ENCODE measurements at places on chromosomes 1 and 21. TPM values are rescaled to one million over a fixed set of nuclear protein-coding genes. Genes with fewer than 3 reads are reported as not detected.

DNA sequence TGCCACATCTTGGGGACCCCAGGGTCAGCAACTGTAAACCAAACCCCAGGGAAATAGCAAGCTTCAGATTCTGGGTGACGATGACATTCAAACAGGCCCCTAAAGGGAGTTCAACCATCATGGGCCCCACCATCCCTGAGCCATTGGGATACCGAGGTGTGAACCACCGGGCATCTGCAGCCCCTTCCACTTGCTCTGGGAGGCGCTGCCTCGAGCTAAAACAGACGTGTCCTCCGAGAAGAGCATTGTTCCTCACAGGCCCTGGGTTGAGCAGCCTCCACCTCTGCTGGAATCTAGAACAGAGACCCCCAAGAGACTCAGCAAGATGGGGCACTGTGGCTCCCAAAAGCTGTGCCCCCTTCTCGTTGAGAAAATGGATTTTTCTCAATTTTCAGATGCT lies 19.0 kb upstream of the EFHD2 start:
- peaks cover 5% of the 10 kb centered on the region for H3K4me1 ChIP-seq
- no peaks in the 10 kb centered on the region for H3K27me3 ChIP-seq
- H3K27ac ChIP-seq: no peak overlapping the region
- DNase-seq: no peak

DNA sequence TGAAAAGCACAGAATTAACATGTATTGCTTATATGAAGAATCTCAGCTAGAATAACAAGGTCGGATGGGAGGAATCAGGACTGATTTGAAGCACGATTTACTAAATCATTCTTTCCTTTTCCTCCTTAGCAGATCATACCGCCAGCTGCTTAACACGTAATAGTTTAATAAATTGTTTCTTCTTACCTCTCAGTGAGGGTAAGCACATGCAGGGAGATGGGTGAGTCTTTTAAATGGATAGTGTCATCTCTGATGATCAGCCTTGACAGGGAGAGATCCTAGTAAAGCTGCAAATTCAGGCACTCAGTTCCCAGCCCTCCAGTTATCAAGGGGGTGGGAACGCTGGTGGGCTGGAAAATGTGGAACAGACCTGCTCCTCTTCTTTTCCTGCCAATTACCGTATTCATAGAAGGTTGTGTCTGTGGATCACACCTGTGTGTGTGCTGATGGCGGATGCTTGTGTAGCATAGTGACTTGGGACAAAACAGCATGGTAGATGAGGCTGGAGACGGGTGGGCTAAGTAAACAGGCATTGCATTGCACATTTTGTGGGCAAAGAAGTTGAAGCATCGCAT lies 30.7 kb downstream of the NTPCR start:
- DNase-seq: no peak
- peaks cover 12% of the 10 kb centered on the region for H3K4me1 ChIP-seq
- H3K36me3 ChIP-seq: peaks cover 9% of the 10 kb centered on the region
- no peak overlapping the region for H3K27ac ChIP-seq
- H3K27me3 ChIP-seq: no peaks in the 10 kb centered on the region
- H3K4me3 ChIP-seq: no peak overlapping the region

DNA sequence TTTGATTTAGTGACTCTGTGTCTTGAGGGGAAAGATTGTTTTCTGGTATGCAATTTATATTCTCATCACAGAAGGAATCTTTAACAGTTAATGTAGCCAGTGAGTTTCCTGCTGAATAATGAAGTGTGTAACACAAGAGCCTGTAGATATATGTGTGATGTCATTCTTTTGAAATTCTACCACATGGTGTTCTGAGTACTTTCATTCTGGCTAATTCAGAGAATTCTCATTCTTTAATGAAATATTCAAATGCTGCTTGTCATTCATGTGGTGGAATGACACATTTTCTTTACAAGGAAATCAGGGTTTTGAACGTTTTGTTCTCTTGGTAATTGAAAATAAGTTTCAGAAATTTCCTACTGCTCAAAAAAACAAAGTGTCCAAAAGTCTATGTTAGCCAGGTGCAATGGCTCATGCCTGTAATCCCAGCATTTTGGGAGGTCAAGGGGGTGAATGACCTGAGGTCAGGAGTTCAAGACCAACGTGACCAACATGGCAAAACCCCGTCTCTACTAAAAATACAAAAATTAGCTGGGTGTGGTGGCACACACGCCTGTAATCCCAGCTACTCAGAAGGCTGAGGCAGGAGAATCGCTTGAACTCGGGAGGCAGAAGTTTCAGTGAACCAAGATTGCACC lies 79.6 kb downstream of the MAP3K21 start:
- no peaks in the 10 kb centered on the region for H3K4me1 ChIP-seq
- no peaks in the 10 kb centered on the region for H3K36me3 ChIP-seq
- no peaks in the 10 kb centered on the region for H3K27me3 ChIP-seq
- no peak overlapping the region for H3K27ac ChIP-seq

- H3K4me1 ChIP-seq: peaks cover 16% of the 10 kb centered on the region
- peak overlapping the region; percentile 7 for H3K27ac ChIP-seq
- no peaks in the 10 kb centered on the region for H3K27me3 ChIP-seq
- peak; percentile 89 for DNase-seq
- no peak overlapping the region for H3K4me3 ChIP-seq
Observed at GRCh38 chr1:156090840-156091188, 8.5 kb upstream of the MEX3A start.

DNA sequence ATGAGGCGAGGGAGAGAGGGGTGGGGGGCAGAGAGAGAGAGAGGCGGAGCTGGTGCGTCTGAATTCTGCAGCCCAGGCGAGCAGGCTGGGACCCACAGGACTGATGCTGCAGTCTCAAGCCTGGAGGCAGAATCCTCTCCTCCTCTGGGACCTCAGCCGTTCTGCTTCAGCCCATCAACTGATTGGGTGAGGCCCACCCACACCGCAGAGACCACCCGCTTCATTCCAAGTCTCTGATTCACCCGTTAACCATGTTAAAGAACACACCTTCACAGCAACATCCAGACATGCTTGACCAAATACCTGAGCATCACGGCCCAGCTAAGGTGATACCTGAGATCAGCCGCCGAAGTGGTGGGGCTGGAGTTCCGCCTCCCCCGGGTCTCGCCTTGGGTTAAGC lies 147.8 kb downstream of the NPHP4 start:
- no peak overlapping the region for H3K4me3 ChIP-seq
- no peaks in the 10 kb centered on the region for H3K4me1 ChIP-seq
- H3K36me3 ChIP-seq: no peaks in the 10 kb centered on the region
- H3K27me3 ChIP-seq: peaks cover 32% of the 10 kb centered on the region

DNA sequence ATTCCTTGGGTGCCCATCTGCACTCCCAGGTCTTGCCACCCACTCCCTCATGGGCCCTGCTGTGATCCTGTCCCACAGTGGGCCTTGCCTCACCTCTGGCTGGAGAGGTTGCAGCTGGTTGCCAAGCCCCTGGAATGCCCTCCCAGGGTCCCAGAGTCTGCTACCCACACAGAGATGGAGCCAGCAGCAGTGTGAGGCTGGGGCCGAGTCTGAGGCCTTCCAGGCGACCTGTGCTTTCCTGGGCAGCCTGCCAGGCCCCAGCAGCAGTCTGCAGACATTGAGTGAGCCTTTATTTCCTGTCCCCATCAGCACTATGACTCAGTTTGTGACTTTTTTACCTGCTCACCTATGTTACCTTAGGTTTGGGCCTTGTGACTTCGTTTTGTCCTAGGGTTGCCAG lies 25.0 kb upstream of the TSPAN2 start:
- no peaks in the 10 kb centered on the region for H3K36me3 ChIP-seq
- peaks cover 2% of the 10 kb centered on the region for H3K27me3 ChIP-seq
- no peak overlapping the region for H3K27ac ChIP-seq
- no peak for DNase-seq
- no peak overlapping the region for H3K4me3 ChIP-seq

GRCh38 chr1:60102267-60103061 lies 28.9 kb upstream of the C1orf87 start:
- no peaks in the 10 kb centered on the region for H3K4me1 ChIP-seq
- H3K27ac ChIP-seq: no peak overlapping the region
- no peaks in the 10 kb centered on the region for H3K27me3 ChIP-seq
- H3K4me3 ChIP-seq: no peak overlapping the region

GRCh38 chr21:21096956-21097355 lies 98.7 kb downstream of the NCAM2 start:
- DNase-seq: no peak
- H3K27me3 ChIP-seq: no peaks in the 10 kb centered on the region
- H3K4me1 ChIP-seq: no peaks in the 10 kb centered on the region
- no peak overlapping the region for H3K27ac ChIP-seq
- no peaks in the 10 kb centered on the region for H3K36me3 ChIP-seq
- no peak overlapping the region for H3K4me3 ChIP-seq

- no peak for DNase-seq
- no peaks in the 10 kb centered on the region for H3K27me3 ChIP-seq
- H3K27ac ChIP-seq: no peak overlapping the region
- no peaks in the 10 kb centered on the region for H3K4me1 ChIP-seq
- H3K36me3 ChIP-seq: no peaks in the 10 kb centered on the region
- no peak overlapping the region for H3K4me3 ChIP-seq
Observed at GRCh38 chr21:34369741-34370140, 5.6 kb upstream of the SMIM11 start.

The HHAT gene
- total RNA-seq: 5.3 TPM

The SPRR2E gene
- not detected for total RNA-seq

The ATAD3C gene
- total RNA-seq: 7.8 TPM
